ENCODE measurements at places on chromosomes 2 and 18.

DNA sequence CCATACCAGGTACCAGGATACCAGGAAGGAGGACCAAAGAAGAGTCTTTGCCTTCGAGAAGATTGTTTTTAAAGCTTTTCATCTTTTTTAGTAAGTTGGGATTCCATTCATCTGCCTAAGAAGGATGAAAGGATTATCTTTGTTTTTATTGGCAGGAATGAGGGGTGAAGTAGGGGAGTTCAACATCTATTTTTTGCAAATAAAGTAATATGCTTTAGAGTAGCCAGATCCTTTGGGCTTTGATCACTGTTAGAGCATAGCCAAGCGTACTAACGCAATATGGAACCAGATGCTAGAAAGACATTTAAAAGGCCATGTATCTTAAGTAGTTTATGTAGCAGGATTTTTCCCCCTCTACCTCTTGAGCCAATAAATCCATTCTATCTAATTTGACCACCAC is 133.0 kb downstream of the PRPF40A start:
- no peak for DNase-seq

- DNase-seq, result no peak
These were observed 2.5 kb downstream of the RTN4 start for GRCh38 chr2:55047677-55048299.

DNA sequence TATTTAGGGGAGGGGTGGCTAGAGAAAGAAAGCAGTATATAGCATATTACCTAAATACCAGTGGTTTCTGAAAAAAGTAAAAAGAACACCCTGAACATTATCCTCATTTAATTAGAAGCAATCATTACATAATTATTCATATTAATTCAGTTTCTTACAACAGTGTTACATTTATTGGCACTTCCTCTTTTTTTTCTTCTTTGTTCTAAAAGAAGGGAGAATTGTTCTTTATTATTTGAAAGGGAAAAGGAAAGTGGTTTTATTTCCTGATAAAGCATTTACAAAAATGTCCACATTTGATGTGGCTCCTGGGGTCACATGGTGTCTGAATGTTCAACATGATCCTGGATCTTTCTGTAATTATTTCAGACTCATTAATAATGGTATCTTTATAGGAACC is 254.9 kb upstream of the ZEB2 start:
- DNase-seq, result no peak

DNA sequence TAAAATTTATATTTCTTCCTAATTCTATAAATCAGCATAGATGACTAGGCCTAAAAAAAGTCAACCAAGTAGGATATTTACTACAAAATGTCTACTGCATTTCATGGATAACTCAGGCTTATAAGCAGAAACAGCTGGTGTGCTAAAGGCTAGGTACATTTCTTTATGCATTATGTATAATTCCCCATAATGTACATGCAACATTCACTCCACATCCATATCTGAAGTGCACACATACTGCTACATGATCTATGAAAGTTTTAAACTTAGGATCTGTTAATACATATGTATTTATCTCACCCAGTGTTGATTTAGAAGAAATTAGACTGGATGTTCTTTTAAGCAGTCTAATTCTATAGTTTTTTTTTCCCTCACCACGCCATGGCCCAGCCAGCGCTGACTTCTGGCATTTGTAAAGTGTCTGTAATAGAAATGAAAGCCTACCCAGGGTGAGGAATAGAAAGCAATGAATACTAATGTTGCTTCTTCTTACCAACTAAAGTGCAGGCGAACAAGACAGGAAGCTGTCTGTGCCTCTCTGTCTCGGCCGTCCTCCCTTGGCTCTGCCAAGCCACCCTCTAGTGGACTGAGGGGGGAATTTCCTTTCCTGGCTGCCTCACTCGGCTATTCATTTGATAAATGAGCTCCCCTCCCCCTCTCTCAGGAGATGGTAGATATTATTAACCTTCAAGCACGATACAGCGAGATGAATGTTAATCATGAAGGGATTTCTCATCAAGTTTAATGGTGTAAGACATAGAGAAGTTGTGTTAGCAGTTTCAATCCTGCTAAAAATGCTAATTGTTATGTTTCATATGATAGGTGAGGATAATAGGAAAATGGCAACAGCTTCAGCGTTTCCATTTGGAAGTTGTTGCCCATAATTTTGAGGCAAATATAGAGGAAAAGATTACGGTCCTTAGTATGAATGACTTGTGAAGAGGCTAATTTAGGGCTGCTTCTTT is 384.5 kb downstream of the MTX2 start:
- DNase-seq, result no peak

- DNase-seq, result no peak
These were observed 19.4 kb downstream of the RRM2 start for GRCh38 chr2:10141736-10142639.

DNA sequence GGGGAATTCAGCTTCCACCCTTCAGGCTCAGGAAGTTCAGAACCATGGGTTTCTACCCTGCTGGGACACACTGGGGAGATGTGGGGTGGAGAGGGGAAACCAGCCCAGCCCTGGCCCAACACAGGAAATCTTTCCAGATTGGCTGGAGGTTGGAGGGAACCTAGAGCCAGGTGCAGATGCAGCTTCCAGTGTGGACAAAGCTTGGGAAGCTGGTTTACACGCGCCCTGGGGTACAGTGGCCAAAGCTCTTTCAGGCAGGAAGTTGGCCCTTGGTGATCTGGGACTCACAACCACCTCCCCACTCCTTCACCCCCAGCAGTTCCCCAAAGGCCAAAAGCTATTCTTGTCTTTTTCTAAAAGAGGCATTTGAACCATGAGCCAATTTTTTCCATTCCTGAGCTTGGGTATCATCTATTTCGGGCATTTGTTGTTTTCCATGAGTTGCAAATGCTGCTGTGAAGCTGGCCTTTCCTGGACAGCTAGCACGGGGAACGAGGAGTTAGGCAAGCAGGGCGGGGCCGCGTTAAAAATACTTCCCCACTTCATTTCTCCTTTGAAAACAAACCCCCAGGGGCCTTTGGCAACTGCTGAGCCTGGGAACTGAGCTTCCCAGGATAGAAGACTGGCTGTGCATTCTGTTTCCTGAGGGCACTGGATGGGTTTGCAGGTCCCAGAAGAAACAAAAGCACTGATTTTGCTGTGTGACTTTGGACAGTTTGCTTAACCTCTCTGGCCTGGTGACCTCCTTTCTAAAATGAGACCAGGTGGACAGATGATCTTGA is 3.1 kb upstream of the ARID5A start:
- DNase-seq, result no peak

DNA sequence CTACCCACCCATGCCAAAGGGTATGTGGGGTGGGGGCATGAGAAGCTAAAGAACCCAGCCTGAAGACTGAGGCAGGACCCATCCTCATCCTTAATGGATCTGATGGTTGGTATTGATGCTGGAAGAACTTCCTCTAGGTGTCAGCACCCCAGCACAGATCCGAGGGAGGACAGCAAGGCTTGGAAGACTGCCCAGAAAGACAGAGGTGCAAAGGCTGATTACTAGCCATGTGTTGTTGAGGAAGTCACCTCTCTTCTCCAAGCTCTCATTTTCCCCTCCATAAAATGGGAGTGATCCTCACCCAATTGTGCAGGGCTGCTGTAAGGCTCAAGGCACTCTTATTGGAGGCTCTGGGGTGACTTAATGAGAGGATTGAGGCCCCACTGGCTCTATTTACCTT is 256.5 kb downstream of the CELF4 start:
- DNase-seq, result no peak

- DNase-seq, result no peak
These were observed 105.8 kb upstream of the SPOPL start for GRCh38 chr2:138395565-138396306.
